ENCODE measurements at places on chromosomes 12 and 14.

GRCh38 chr14:61564618-61565091, 130.7 kb upstream of the HIF1A start:
- DNase-seq = no peak

- DNase-seq = no peak
These were observed 1.7 kb downstream of the NDRG2 start for GRCh38 chr14:21023174-21023573.

DNA sequence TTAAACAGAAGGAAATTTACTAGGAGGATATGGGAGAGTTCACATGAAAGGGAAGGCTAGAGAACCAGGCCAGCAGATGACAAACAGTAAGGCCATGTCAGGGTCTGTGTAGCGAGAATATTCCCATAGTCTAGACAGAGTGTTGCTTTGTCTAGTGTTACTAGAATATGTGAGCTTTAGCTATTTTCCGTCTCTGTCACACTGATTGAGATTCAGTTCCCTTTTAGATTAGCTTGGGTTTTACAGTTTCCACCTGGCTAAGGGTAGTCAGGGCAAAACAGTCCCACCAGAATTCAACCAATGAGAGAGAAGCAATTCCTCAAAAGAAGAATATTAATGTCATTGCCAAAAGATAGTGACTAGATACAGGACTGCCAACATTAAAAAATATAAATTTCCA, 82.8 kb upstream of the MDM1 start:
- no peak for DNase-seq

DNA sequence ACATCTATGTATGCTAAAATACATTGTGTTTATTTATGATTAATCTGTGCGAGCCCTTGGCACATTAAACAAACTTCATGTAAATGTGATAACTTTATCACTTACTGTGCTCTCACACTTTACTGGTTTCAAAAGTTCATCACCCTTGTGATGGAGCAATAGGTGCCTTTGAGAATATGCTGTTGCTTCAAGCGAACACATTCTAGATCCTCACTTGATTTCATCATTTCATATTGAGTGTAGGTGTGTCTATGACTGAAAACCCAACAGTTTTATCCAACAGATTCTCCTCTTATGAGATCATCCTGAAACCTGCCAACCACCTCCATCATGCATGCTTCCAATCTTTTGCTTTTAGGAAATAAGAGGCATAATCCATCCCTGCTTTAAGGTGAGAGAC, 854.4 kb downstream of the TMEM121 start:
- DNase-seq = no peak

DNA sequence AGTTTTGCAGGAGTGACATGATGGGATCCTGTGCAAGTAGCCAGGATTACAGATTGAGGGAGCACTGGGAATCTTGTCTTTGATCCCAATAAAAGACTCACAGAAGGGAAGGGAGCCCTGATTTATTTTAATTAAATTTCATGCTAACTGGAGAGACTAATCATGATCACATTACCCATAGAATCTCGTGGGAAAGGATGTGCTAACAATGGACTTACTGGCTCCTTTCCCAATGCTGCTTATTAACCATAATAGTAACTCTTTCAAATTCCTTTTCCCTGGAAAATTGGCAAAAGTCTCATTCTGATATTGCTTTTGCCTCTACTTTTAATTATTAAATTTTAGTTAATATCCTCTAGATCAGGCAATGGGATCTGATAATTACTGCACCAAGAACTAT, 174.8 kb upstream of the AVPR1A start:
- no peak for DNase-seq

DNA sequence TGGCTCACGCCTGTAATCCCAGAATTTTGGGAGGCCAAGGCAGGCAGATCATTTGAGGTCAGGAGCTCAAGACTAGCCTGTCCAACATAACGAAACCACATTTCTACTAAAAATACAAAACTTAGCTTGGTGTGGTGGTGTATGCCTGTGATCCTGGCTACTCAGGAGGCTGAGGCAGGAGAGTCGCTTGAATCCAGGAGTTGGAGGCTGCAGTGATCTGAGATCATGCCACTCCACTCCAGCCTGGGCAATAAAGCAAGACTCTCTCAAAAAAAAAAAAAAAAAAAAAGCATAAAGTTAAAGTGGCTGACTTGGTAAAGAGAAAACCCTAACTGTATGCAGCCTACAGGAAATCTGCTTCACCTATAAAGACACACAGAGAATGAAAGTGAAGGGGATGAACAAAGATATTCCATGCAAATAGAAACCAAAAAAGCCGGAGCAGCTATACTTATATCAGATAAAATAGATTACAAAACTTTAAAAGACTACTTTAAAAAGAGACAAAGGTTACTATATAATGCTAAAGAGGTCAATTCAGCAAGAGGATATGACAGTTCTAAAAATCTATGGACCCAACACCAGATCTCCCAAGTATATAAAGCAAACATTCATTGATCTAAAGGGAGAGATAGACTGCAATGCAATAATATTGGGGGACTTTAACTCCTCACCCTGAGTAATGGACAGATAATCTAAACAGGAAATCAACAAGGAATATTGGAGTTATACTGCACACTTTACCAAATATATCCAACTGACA, 4.1 kb downstream of the CLEC2B start:
- no peak for DNase-seq

DNA sequence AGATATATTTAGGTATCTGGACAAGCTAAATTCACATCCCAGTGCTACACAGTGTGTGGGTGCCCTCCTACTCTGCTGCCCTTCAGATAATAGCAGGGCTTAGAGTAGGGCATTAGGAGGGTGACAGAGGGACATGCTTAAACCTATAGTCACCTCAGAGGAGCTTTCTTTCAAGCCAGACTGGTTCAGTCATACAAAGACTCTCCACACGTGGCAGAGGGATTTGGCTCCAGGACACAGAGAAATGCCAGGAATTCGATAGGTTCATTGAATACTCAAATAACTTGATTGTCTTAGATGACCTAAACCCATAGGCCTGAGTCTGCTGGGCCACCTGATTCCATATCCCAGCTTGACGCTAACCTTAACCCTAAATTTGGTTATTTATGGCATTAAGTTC, 163.5 kb downstream of the TPH2 start:
- DNase-seq = no peak

- no peak for DNase-seq
These were observed 28.9 kb upstream of the PAPLN start for GRCh38 chr14:73208390-73208789.

- no peak for DNase-seq
These were observed 55.1 kb downstream of the SFSWAP start for GRCh38 chr12:131765961-131766360.

GRCh38 chr14:50783563-50783962, 47.4 kb downstream of the NIN start:
- no peak for DNase-seq

- peak; percentile 90 for DNase-seq
These were observed 3.7 kb upstream of the SETD1B start for GRCh38 chr12:121799842-121800693.

DNA sequence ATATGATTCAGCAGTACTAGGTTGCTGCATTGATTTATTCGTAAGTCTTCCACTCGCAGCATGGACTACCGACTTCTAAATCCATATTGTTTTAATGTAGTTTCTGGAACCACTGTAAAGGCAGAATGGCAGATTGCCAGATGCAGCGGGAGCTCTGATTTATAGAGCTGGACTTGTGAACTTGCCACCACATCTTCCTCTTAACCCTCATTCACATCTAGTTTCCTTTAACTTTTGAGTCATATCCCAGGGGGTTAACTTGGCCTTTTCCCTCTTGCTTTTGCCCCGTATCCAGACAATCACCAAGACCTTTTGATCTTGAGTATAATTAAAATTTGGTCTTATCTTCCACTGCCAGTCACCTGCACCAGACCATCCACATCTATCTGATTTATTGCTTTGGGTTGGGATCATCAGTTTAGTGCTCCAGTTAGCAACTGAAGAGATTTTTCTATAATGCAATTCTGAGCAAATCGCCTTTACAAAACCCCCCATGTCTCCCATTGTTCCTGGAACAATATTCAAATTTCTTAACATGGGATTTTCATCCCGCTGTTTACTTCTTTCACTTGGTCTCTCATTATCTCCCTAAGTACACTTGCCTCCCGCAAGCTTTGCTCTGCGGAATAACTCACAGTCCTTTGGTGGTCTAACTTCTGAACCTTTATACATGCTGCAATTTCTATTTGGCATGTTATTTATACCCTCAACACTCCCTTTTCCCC, 130.5 kb downstream of the ACSS3 start:
- DNase-seq = no peak

DNA sequence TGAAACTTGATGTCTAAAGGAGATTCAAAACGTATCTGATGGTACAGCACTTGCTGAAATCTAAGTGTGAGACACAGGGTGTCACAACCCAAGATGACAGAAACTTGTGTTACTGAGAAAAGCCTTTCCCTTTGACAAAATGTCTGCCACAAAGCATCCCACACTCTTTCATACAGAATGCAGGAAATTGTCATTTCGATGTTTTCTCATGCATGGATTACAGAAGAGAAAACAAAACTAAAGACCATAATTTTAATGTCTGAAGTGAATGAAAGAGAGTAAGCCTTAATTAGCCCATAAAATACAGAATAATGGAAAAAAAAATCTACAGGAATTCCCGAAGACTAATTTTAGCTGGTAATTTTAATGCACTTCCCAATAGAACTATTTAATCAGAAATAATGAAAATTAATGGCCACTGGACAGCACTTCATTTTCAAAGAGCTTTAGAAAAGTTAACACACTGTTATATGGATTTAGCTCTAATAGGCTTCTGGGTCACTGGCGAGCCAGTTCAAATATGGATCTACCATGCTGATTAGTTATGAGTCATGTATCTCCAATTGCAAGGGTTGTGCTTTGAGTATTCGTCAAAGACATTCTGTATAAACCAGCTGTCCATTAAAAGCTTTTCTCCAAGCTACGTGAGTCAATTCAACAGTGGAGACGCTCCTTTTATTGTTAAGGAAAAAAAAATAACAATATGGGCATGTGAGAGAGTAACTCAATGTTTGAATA, 656.7 kb downstream of the SLC16A7 start:
- DNase-seq = no peak

- no peak for DNase-seq
These were observed 315.3 kb downstream of the BCL11B start for GRCh38 chr14:98956661-98957060.

DNA sequence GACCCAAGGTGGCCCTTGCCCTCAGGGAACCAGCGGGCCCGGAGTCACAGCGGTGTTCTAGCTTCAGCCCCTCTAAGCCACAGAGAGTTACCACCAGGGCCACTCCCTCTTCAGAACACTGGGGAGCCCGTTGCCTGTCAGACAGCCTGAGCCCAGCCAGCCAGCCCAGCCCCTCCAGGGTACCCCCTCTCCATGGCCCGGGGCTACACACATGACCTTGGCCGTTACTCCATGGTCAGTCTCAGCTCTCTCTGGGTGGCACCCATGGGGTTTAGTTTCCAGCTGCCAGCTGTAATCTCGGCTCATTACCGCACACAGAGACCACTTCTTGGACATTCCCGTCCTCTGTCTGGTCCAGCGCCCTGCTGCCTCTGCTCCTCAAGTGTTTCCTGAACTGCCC, 35.0 kb downstream of the PPP2R5C start:
- no peak for DNase-seq

GRCh38 chr14:101017209-101017608, 113.7 kb upstream of the RTL1 start:
- no peak for DNase-seq

GRCh38 chr14:65421201-65421981, 8.9 kb downstream of the FUT8 start:
- no peak for DNase-seq

DNA sequence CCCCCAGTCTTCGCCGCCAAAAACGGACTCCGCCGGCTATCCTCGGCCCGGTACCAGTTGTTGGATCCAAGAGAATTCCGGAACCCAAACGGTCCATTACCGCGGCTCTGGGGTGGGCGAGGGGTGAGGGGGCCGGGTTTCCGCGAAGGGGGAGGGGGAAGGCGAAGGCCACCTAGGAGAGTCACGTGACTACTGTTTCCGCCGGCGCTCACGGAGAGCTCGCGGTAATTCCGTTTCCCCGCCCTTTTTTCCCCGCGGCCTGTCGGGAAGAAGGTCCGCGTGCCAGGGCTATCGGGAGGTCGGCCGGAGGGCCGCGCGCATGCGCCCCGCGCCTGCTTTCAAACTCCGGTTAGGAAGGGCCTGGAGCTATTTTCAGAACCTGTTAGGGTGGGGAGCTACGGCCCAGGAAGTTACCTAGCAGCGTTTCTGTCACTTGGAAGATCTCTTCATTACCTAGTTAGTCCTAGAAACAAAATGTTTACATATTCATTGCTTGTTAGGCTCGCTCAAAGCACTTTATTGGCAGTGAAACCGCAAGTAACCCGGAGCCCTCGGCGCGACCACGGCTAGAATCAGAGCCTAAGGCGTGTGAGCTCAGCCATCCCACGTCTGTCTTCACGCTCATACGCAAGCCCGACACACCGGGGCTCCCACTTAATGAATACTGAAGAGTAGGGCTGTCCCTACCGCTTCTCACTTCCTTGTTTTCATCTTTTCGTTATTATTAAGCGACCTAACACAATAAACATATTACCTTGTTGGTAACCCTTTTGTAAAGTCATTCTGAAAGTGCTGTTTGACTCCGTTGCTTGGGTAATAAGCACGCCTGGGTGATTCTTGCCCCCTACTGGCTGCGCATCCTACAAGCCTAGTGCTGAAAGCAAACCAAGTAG, 624 bp upstream of the SBNO1 start:
- DNase-seq = peak; percentile 98

DNA sequence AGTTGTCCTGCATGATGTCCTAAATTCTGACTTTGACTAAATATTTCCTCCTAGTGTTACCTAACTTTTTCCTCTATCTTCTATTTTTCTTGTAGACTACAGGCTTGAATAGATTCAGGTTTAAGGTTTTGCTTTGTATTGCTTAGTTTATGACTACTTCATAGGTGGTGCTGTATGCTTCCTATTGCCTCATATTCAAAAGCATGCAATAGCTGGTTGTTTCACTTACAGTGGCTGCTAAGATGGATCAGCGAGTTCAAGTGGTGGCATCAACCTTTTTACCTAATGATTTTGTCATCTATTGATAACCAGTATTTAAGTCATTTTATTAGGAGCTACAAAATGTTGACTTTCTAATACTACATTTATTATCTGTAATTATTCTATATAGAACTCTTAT, 36.3 kb upstream of the BICD1 start:
- no peak for DNase-seq

GRCh38 chr12:41905759-41906297, 238.8 kb downstream of the GXYLT1 start:
- DNase-seq = no peak

DNA sequence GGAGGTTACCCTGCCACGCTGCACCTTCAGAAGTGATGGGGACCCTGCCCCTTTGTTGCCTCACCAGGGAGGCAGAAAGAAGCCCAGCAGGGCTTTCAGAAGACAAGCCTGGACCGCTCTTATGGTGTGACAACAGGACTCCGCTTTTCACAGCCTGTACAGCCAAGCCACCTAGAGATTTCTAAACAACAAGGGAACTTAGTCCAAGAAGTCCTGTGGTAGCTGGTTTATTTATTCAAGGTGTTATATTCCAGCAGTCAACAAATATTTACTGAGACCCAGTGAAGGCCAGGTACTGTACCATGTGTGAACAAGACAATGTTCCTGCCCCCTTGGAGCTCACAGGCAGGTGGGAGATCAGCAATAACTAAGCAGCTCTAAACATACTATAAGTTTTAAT, 4.0 kb upstream of the TMEM229B start:
- no peak for DNase-seq
